ENCODE measurements at places on chromosomes 11 and 22.

DNA sequence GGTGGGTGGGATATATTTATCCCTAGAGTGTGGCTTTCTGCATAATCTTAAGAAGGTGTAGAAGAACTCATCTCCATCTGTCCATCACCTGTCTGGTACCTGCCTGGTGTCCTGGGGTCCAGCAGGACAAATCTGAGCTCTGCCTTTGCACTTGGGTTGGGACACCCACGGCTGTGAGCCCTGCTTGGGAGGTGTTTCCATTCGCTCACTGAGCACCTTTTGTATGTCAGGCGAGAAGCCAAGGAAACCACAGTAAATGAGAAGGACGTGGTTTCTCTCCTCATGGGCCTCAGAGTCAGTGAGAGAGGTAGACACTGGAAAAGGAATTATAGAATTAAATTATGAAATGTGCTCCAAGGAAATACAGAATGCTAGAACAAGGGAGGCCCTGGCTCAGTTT lies 555.9 kb downstream of the MIAT start:
- DNase-seq = no peak
- H3K27me3 ChIP-seq = peaks cover 39% of the 10 kb centered on the region
- H3K4me3 ChIP-seq = no peak overlapping the region
- no peaks in the 10 kb centered on the region for H3K36me3 ChIP-seq
- H3K4me1 ChIP-seq = peaks cover 56% of the 10 kb centered on the region

GRCh38 chr11:105092256-105093239 lies 47.0 kb downstream of the CARD18 start:
- H3K27me3 ChIP-seq = no peaks in the 10 kb centered on the region
- H3K27ac ChIP-seq = no peak overlapping the region
- DNase-seq = no peak
- peaks cover 7% of the 10 kb centered on the region for H3K4me1 ChIP-seq

GRCh38 chr22:44445307-44445680 lies 52.7 kb downstream of the RTL6 start:
- no peak overlapping the region for H3K4me3 ChIP-seq
- H3K4me1 ChIP-seq = peaks cover 11% of the 10 kb centered on the region
- no peak overlapping the region for H3K27ac ChIP-seq
- DNase-seq = no peak
- H3K27me3 ChIP-seq = peaks cover 5% of the 10 kb centered on the region
- H3K36me3 ChIP-seq = peaks cover 3% of the 10 kb centered on the region

- H3K36me3 ChIP-seq = peaks cover 12% of the 10 kb centered on the region
- peak overlapping the region; percentile 89 for H3K4me3 ChIP-seq
- H3K27ac ChIP-seq = peak overlapping the region; percentile 84
- DNase-seq = no peak
- H3K27me3 ChIP-seq = no peaks in the 10 kb centered on the region
- H3K4me1 ChIP-seq = peaks cover 51% of the 10 kb centered on the region
Observed at GRCh38 chr22:30245181-30245984, 1.2 kb downstream of the LIF start.

DNA sequence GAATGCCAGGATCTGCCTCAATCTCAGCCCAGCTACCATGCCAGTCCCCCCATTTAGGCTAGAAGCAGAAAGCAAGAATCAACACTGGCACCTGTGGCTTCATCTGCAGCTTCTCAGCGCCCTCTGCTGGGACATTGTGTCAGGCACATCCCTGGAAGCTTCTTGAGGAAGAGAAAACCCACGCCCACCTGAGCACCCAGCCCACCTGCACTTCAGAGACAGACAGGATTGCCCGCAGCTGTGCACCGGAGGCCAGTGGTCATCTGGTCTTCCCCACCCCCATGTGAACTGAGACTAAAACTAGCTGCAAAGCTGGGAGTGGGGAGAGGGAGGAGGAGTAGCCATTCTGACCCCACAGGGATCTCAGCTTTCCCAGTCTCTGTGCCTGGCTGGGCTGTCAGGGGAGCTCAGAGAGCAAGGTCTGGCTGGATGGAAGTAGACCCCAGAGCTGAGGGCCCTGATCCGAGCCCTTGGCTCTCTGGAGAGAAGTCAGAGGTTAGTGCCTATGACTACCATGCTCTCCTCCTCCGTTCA lies 66.8 kb downstream of the FEZ1 start:
- no peak overlapping the region for H3K4me3 ChIP-seq
- no peaks in the 10 kb centered on the region for H3K36me3 ChIP-seq
- DNase-seq = peak; percentile 54

All from mesothelial cell of epicardium (in vitro differentiated cells).